ENCODE measurements at places on chromosomes 7 and 10. TPM values are rescaled to one million over a fixed set of nuclear protein-coding genes. Genes with fewer than 3 reads are reported as not detected.

DNA sequence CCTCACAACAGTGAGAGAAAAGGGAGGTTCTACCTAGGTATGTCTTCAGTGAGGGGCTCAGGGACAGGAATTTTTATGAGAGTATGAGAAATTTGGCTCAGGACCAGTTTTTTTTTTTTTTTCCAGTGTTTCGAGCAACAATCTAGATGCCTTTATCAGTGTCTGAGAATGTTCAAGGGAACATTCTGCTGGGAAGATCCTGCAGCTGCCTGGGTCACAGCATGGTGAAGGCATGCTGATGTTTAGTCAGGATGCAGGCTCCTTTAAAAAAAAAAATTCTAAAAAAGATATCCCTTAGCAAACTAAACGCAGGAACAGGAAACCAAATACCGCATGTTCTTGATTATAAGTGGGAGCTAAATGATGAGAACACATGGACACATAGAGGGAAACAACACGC, 31.0 kb downstream of the SBDS start:
- peaks cover 10% of the 10 kb centered on the region for H3K36me3 ChIP-seq
- no peak overlapping the region for H3K27ac ChIP-seq
- H3K4me1 ChIP-seq, result no peaks in the 10 kb centered on the region
- H3K27me3 ChIP-seq, result no peaks in the 10 kb centered on the region

GRCh38 chr10:6033954-6034353, 28.2 kb downstream of the IL2RA start:
- H3K4me3 ChIP-seq, result no peak overlapping the region
- peaks cover 74% of the 10 kb centered on the region for H3K4me1 ChIP-seq
- H3K36me3 ChIP-seq, result peaks cover 81% of the 10 kb centered on the region
- DNase-seq, result no peak
- no peaks in the 10 kb centered on the region for H3K27me3 ChIP-seq

DNA sequence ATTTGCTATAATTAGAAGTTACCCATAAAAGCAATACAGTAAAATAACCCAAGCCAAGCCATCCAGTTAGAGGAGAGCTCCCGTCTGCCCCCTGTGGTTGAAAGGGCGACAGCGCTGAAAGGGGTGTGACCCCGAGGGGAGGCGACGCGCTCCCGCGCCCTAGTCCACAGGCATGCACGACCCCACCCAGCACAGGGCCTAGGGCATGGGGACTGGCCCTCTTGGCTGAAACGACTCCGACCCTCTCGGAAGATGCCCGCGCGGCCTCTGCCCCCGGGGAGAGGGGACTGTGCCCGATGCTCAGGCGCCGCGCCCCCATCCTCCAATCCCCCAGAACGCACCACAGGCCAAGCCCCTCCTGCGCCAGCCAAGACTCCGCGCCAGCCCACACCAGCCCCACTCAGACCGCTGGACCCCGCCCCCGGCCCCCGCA, 64.0 kb downstream of the CSGALNACT2 start:
- no peaks in the 10 kb centered on the region for H3K36me3 ChIP-seq
- H3K27ac ChIP-seq, result no peak overlapping the region
- DNase-seq, result peak; percentile 70
- H3K4me1 ChIP-seq, result peaks cover 12% of the 10 kb centered on the region
- peak overlapping the region; percentile 70 for H3K4me3 ChIP-seq
- no peaks in the 10 kb centered on the region for H3K27me3 ChIP-seq

DNA sequence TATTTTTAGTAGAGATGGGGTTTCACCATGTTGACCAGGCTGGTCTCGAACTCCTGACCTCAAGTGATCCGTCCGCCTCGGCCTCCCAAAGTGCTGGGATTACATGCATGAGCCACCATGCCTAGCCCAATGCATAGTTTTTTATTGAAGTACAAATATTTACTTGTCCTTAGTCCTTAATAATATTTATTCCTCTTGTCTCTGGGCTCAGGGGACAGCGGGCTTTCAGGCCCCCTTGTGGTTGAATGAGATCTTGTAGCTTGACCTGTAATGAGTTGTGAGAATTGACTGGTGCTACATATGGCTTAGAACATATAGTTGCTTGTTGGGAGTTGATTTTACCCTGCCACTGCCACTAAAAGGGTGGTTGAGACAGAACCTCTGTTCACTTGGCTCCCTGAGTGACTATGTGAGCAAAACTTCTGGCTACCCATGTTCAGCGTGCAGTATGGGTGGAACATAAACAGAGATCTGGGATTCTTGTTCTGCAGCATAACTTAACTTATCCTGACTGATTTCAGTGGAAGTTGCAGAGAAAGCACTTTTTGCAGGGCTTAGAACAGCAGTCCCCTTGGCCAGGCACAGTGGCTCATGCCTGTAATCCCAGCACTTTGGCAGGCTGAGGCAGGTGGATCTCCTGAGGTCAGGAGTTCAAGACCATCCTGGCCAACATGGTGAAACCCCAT, 14.9 kb downstream of the CCL26 start:
- no peak overlapping the region for H3K4me3 ChIP-seq
- no peaks in the 10 kb centered on the region for H3K27me3 ChIP-seq
- no peaks in the 10 kb centered on the region for H3K36me3 ChIP-seq
- no peak for DNase-seq
- no peaks in the 10 kb centered on the region for H3K4me1 ChIP-seq

DNA sequence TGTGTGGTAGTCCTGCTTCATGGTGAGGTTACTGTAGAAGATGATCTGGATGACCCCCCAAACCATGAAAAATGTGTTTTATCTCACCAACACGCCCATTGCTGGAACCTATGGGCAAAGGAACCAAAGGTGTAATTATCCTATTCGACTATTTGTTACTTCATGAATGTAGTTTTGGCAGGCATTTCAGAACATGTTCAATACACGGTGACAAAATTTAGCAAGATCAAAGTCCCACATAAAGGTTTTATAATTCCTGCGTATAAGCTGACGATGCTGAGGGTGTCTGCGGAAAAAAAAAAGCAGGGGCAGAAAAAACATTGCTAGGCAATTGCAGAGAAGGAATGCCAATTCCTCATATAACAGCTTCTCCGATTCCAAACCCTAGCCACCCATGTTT, 13.3 kb downstream of the RAPGEF5 start:
- H3K4me3 ChIP-seq, result no peak overlapping the region
- no peak overlapping the region for H3K27ac ChIP-seq
- no peaks in the 10 kb centered on the region for H3K4me1 ChIP-seq
- no peaks in the 10 kb centered on the region for H3K36me3 ChIP-seq
- H3K27me3 ChIP-seq, result peaks cover 18% of the 10 kb centered on the region

DNA sequence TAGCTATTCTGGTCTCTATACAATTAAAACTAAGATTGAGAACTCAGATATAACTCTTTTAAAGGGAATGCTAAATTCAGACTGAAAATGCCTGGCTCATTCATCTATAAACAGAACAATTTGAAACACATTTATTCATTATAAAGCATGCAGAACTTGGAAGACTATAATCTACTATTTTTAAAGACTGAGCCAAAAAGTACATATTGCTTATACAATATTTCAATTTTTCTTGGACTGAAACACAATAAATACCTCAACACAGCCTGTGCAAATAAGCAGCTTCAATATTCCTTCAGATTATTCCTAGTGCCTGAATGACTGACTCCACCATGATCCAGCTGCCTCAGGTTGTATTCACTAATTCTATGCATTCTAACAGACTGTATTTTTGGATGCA, 15.5 kb upstream of the PHYH start:
- no peaks in the 10 kb centered on the region for H3K4me1 ChIP-seq
- H3K4me3 ChIP-seq, result no peak overlapping the region
- peaks cover 5% of the 10 kb centered on the region for H3K36me3 ChIP-seq
- H3K27ac ChIP-seq, result no peak overlapping the region

GRCh38 chr7:15236952-15237351, 324.9 kb downstream of the AGMO start:
- no peaks in the 10 kb centered on the region for H3K27me3 ChIP-seq
- H3K4me3 ChIP-seq, result no peak overlapping the region
- no peak overlapping the region for H3K27ac ChIP-seq
- no peak for DNase-seq
- no peaks in the 10 kb centered on the region for H3K36me3 ChIP-seq
- H3K4me1 ChIP-seq, result no peaks in the 10 kb centered on the region

GRCh38 chr7:569996-570800, 50.6 kb upstream of the PDGFA start:
- H3K36me3 ChIP-seq, result no peaks in the 10 kb centered on the region
- H3K27me3 ChIP-seq, result no peaks in the 10 kb centered on the region
- no peak overlapping the region for H3K4me3 ChIP-seq
- DNase-seq, result no peak

DNA sequence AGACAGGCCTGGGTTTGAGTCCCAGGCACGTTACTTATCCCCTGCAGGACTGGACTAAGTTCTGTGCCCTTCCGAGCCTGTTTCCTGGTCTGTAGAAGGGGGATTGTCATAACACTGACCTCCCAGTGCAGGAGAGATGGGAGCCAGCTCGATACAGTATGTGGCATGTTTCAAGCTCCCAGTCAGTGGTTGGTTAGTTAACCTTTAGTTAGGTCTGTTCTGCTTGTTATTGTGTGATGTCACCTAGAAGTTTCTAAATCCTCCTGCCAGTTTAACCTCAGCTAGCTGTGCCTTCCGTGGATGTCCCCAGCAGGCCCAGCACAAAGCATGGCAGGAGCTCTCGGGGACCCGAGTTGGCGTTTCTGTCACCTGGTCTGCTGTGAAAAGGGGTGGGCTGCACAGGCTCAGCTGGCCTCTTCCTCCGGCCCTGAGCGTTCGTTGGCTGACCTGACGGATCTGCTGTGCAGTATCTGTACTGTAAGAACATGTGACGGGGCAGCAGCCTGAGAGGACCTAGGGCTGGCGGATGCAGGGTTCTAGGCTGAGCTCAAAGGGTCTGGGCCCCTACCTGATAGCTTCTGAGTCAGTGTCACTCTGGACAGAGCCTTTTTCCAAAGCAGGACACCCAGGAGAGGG, 53.0 kb downstream of the SPOCK2 start:
- H3K36me3 ChIP-seq, result no peaks in the 10 kb centered on the region
- H3K27ac ChIP-seq, result no peak overlapping the region
- H3K27me3 ChIP-seq, result peaks cover 10% of the 10 kb centered on the region
- no peaks in the 10 kb centered on the region for H3K4me1 ChIP-seq
- DNase-seq, result no peak
- no peak overlapping the region for H3K4me3 ChIP-seq

DNA sequence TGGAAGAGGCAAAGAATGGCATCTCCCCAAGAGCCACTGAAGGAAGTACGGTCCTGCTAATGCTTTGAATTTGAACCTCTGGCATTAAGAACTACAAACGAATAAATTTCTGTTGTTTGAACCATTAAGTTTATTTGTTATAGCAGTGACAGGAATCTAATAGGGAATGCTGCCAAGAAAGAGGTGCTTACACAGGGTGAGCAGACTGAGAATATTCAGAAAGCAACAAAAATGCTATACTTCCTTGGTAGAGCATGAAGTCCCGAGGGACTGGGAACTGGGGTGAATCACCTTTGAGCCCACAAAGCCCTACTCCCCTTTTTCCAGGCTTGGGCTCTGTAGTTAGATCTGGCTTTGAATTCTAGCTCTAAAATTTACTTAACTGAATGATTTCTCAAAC, 45.0 kb downstream of the PANK1 start:
- no peak overlapping the region for H3K4me3 ChIP-seq
- no peaks in the 10 kb centered on the region for H3K36me3 ChIP-seq
- H3K4me1 ChIP-seq, result no peaks in the 10 kb centered on the region
- no peaks in the 10 kb centered on the region for H3K27me3 ChIP-seq
- DNase-seq, result no peak

The CRHR2 gene
- not detected for total RNA-seq

The PLEKHS1 gene
- 0.08 TPM for total RNA-seq

The AQP1 gene
- 0.18 TPM for total RNA-seq

The VAX1 gene
- total RNA-seq, result not detected

The MYO1G gene
- total RNA-seq, result 576 TPM

The ZNF511 gene
- total RNA-seq, result 52.7 TPM
